ENCODE measurements at places on chromosomes 5 and 9.

- no peak for DNase-seq
These were observed 40.9 kb downstream of the AMBP start for GRCh38 chr9:114037249-114037648.

- no peak for DNase-seq
These were observed 103.4 kb upstream of the DMRTA1 start for GRCh38 chr9:22343218-22343611.

DNA sequence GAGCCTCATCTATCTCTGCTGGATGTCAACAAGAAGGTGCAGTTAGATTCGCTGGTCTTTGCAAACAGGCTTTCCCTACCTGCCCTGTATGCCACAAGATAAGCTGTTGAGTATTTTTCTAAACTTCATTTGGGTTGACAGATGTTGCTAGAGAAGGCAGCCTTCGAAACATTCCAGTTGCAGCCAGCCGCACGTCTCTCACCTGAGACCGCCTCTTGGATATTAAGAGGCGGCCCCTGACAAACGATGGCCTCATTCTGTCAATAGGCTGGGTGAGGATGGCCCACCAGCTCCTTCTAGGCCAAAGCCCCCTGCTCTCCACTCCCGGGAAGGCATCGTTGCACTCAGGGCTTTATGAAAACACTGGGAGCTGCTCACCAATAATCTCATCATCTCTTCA lies 181.6 kb downstream of the DAB2IP start:
- DNase-seq, result no peak

- DNase-seq, result no peak
These were observed 12.9 kb downstream of the FBXW5 start for GRCh38 chr9:136931611-136932130.

GRCh38 chr9:108184941-108185340 lies 670.8 kb downstream of the ACTL7B start:
- DNase-seq, result no peak

DNA sequence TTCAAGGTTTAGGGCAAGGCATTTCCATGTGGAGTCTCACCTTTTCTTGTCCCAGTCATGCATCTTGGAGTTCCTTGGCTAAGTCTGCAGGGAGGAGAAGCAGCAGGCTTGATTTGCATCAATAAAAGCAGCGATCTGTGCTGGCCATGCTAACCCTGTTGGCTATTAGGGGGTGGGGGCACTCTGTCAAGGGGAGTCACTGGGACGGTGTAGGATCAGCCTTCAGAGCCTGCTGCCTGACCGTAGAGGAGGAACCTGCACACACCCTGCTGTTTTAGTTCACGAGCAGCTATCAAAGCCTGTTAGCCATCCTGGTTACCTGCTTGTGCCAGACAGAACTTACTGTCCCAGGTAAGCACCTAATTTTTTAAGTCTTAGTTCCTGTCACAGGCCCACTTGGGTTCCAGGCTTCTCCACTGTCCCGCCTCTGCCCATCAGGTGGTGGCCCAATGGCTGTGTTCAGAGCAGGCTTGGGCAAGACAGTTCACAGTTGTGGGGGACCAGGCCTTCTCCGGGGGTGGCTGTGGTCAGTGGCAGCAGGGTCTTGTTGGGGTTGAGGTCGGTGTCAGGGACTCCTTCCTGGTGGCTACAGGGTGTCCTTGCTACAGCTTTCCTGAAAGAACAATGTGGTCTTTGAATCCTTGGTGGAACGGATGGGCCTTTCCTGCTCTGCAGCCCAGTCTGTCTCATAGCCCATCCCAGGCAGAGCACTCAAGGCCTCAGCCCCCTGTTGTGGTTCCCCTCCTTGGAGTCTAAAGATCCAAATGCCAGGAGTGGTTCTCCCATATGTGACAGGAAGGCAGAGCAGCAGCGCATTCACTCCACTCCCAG lies 43.7 kb downstream of the SECISBP2 start:
- DNase-seq, result no peak

- DNase-seq, result no peak
These were observed 11.9 kb downstream of the SPINK6 start for GRCh38 chr5:148214665-148215185.

GRCh38 chr9:92496396-92497176 lies 14.3 kb upstream of the ASPN start:
- DNase-seq, result no peak

GRCh38 chr5:58299256-58299655 lies 160.6 kb downstream of the PLK2 start:
- DNase-seq, result no peak

DNA sequence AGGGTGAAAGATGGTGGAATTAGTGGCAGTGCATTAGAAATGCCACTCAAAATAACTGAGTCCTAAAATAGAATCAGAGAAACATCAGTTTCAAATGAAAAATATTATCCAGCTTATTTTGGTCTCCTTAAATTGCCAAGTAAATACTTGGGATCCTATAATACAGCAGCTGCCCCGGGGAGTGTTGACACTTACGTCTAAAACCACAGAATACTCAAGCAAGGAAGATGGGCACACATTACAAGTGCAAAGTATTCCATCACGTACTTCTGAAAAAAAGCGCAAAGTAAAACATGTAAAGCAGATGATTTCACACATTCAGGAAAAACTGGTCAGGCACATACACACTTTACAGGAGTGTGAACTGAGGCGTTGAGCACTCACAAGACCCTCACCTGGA lies 2.4 kb upstream of the ARHGEF37 start:
- DNase-seq, result no peak

GRCh38 chr5:140106101-140106500 lies 7.8 kb upstream of the PURA start:
- no peak for DNase-seq
